ENCODE measurements at places on chromosomes 16 and 17. TPM values are rescaled to one million over a fixed set of nuclear protein-coding genes. Genes with fewer than 3 reads are reported as not detected.

RND2 gene
- not detected for total RNA-seq

CCDC154 gene
- total RNA-seq: 3.7 TPM

LRRC36 gene
- total RNA-seq: 1.6 TPM

GRCh38 chr16:17691106-17691898, 220.5 kb upstream of the XYLT1 start:
- ATAC-seq: no peak

- ATAC-seq: no peak
Measured at GRCh38 chr17:21400816-21401593, 24.8 kb downstream of the KCNJ12 start.

SLC13A2 gene
- not detected for total RNA-seq

GRCh38 chr17:66123163-66123562, 68.8 kb downstream of the CEP112 start:
- ATAC-seq: no peak

HOXB5 gene
- total RNA-seq: not detected

CLDN7 gene
- total RNA-seq: 0.52 TPM

DNA sequence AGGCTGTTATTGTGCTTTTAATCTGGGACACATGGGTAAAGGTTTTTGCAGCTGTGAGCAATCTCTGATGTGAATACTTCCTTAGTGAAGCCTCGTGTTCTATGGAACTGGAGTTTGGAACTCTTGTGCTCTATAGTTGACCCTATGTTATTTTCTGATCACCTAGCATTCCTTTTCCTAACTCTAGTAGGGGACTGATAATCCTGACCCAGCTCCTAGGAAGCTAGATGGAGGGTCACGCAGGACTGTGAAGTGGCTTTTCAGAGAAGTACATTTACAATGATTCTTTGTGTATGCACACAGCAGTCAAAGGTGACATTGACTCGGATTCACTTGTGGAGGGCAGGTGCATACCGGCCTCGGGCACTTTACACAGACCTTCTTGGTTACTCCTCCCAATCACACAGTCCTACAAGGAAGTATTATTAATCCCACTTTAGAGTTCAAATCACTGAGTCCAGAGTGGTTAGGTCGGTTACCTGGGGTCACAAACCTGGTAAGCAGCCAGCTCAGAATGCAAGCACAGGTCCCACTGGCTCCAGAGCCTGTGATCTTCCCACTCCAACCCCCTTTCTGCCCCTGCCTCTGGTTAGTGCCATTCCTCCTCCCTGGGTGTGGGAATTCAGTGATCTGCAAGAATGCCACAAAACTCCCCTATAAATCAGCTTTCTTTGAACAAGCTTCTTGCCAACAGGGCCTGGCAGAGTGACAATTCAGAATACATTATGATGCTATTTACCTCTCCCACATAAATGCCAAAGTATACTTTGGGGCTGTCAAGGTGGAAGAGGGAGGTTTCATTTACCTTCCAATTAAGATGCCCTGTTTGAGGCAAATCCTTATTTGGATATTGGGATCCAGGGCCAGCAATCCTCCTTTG, 7.1 kb downstream of the CHD9NB start:
- no peak for ATAC-seq

DNA sequence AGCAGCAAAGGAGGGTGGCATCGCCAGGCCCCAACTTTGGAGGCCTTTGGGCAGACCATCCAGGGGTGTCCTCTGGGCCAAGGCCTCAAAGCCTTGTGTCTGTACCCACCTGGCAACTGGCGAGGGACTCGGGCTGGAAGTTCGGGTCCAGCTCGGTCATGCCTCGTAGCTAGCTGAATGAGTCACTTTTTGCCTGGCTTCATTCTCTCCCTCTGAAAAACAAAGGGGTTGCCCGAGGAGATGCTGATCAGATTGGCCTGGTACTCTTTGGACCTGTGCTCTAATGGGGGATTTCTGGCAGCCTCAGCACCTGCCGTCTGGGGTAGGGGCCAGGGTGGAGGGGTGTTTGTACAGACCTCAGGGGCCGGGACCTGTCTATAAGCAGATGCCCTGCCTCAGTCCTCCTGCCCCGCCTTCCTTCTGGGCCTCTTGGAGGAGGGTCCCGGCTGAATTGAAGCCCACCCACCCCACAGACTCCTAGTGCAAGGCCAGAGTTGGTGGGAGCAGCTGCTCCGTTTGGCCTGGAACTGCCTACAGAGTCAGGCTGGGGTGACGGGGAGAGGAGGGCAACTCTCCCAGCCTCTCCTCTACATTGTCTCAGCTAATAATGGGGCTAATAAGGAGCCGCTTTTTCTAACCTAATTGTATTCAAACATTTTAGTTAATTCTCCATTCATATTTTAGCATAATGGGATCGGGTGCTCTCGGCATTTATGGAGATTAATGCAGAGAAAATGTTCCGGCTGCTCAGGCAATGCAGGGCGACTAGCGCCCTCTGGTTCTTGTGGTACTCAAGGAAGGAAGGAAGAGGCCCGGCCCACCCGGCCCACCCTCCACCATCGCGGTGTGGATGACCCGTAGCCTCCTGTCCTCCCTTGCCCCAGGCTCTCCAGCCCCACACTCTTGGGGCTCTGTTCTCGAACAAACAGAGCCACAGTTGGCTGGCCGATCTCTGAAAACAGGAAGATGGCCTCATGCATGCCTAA, 21.4 kb upstream of the ABCC3 start:
- ATAC-seq: no peak

GRCh38 chr17:80516171-80516932, 28.3 kb upstream of the RPTOR start:
- no peak for ATAC-seq

CACNG3 gene
- total RNA-seq: not detected

PMFBP1 gene
- 3.9 TPM for total RNA-seq

GCGR gene
- total RNA-seq: not detected
